Iris pigment epithelial cell (primary cell): ENCODE measurements at places on chromosomes 11 and 22.

DNA sequence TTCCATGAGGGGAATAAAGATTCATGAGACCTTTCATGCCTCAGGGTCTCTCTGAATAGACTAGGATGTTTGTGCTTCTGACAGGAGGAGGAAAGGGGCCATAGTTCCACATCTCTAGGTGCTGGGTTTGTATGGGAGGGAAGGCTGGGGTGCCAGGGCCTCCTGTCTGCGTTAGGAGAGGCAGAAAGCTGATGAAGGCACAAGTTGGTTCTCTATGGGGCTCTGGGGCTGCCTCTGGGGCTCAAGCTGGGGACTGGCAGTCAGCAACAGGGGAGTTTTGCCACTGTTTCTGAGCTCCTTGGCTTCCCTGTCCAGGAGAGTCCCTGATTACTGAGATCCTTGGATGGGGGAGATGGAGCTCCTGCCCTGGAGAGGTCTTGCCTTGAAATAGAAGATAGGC, 4.1 kb downstream of the KCNE3 start:
- no peak for DNase-seq

DNA sequence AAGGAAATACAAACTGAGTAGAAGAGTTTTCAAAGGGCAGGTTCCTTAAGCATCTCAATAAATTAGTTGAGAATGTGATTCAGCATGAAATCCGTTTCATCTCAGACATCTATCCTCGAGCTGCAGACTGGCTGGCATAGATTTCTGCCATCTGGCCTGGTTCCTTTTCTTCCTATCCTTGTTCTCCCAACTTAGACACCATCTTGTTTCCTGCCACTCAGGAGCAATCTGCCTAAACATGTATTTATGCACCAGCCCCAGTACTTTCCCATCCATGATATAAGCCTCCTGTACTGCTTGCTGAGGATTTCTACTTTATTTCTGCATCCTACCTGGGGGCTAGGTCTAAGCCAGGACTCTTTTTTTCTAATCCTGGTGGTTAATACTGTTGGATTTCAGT, 359.1 kb upstream of the C11orf87 start:
- no peak for DNase-seq

GRCh38 chr11:12356944-12357655, 20.3 kb upstream of the PARVA start:
- no peak for DNase-seq

GRCh38 chr11:125373426-125374391, 122.4 kb downstream of the FEZ1 start:
- no peak for DNase-seq

GRCh38 chr11:44758983-44759382, 32.2 kb downstream of the TSPAN18 start:
- no peak for DNase-seq

DNA sequence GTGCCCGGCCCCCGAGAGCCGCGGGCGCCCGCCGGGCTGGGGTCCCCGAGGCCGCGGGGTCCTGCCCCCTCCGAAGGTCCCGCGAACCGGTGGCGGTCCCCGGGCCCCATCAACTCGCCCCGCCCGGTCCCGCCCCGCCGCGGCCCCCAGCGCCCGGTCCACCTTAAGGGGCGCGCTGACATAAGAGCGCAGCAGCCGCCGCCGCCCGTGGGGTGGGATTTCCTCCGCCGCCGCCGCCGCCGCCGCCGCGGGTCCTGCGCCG, at the start of gene ZDHHC8:
TSS of gene ZDHHC8 (plus strand) at position 208 of the 262 bp plus-strand sequence. CDS start 144 bp downstream, outside the sequence.
- peak; percentile 27 for DNase-seq

DNA sequence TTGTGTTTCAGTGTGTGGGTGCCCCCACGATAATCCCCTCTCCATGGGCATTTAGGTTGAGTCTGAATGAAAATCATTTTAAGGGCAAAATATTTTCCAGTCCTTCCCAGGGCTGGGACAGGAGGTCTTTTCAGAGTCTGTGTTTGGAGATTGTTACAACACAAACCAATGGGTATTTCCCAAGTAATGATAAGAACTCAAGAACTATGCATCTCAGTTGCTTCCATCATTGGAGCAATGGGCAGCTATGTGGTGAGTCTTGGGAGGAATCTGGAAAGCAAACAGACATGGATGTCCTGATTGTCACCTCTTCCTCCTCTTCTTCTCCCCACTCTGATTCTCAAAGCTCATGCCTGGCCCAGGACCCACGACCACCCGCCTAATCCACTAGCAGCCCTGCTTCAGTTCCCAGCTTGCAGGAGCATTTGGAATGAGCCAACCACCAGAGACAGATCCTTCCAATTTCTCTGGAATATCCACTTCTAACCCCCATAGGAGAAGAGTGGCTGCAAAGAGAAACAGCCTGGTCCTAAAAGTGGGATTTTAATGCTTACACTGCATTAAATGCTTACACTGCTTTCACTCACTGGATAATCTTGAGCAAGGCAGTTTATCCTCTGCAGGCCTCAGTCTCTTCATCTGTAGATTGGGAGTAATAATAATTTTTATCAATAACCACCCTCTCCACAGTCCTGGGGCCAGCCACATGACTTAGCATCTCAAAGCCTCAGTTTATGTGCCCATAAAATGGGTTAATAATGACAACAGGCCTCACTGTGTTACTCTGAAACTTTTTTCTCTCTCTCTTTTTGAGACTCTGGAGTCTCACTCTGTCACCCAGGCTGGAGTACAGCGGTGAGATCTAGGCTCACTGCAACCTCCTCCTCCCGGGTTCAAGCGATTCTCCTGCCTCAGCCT, 404.3 kb downstream of the MN1 start:
- no peak for DNase-seq

DNA sequence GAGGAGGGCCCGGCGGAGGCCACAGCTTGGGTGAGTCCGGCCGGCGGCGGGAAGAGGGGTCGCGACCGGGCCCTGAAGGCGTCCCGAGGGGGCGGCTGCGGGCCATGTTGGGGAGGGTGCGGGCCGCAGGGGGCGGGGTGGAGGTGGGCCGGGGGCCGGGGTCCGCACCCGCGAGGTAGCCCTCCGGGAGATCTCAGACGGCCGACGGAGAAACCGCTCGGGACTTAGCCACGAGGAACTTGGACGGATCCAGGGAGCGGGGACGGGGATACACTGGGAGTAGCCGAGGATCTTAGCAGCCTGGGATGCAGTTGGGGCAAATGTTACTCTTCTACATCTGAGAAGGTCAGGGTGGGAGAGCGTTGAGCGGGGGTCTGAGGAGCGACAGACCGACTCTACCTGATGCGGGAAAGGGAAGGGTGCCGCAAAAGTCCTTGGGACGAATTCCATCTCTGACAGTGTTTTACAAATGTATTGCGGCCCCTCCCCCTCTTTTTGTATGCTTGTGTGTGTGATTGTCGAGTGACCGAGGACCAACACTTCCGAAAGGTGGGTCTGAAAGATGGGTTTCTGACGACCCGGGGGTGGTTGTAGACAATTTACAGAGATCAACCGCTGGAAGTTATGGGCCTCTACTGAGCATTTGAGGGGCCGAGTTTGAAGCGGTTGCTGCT, 658 bp downstream of the STIP1 start:
- DNase-seq, result peak; percentile 24

DNA sequence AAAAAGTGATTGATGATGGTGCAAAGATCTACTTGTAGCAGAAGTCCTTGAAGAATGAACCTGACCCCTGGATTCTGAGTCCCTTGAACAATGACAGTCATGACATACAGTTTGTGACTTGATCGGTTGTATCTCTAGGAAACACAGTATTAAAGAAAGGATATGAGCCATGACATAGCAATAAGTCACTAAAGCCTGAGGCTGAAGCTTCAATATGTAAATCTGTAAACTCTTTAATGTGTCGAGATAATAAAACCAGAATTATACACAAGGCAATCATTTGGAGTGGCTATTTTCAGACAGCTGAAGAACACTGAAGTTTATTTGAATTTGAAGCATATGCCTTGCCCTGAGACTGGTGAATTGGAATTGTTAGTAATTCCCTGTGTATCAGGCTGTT, 911.5 kb upstream of the RAG2 start:
- no peak for DNase-seq

GRCh38 chr11:57568330-57568766, 876 bp upstream of the UBE2L6 start:
- DNase-seq, result peak; percentile 76

DNA sequence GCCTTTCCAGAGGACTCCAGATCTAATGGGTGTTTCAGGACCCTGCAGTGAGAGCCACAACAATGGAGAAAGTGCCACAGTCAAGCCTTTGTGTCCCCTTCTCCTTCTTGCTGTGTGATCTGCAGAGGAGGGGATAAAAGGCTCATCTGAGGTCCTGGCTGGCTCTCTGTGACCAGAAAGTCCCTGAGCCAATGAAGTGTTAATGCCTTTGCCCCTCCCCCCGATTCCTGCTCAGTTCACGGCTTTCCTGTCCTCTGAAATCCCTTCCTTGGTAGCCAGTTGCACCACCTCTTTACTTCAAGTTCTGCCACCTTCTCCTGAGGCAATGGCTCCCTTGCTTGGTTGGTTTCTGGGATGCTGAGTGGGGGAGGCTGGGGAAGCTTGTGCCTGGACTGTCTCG, 47.6 kb downstream of the FLI1 start:
- no peak for DNase-seq

DNA sequence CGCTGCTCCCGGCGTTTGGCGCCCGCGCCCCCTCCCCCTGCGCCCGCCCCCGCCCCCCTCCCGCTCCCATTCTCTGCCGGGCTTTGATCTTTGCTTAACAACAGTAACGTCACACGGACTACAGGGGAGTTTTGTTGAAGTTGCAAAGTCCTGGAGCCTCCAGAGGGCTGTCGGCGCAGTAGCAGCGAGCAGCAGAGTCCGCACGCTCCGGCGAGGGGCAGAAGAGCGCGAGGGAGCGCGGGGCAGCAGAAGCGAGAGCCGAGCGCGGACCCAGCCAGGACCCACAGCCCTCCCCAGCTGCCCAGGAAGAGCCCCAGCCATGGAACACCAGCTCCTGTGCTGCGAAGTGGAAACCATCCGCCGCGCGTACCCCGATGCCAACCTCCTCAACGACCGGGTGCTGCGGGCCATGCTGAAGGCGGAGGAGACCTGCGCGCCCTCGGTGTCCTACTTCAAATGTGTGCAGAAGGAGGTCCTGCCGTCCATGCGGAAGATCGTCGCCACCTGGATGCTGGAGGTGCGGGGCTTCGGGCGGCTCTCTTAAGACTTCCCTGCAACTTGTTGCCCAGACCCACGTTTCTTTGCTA, at the start of gene CCND1:
TSS of gene CCND1 (plus strand) at position 162 of the 587 bp plus-strand sequence. CDS start at position 320, 158 bp downstream.
- peak; percentile 92 for DNase-seq

DNA sequence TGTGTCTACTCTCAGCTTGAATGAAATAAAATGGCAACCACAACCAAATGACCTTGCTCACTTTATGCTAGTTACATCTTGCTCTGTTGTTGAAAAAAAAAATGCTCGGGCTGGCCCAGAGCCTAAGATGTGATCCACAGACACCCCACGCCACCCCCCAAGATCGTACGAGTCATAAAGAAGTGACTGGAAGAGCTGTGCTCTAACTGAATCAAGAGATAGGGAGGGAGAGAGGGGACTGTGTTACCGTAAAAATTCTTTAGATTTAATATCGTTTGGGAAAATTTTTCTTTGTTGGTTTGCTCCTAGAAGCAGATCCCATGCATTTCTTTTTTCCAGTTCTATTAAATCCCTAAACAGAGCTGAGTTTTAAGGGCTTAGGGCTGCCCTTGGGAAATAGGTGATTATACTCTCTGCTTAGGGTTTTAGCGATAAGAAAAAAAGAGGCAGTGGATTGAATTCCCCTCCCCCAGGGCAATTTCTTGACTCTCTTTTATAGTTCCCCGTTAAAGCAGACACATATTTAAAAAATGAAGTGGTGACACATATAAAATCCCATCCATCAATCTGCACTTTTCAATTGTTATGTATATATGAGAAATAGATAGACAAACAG, 14.5 kb downstream of the MAML2 start:
- DNase-seq, result peak; percentile 83

GRCh38 chr11:62555464-62556107, 9.0 kb upstream of the AHNAK start:
- peak; percentile 48 for DNase-seq

GRCh38 chr11:67776852-67777520, 102.6 kb upstream of the ALDH3B2 start:
- DNase-seq, result no peak

- no peak for DNase-seq
These were observed 30.6 kb upstream of the ROBO3 start for GRCh38 chr11:124834526-124835180.

GRCh38 chr22:47090591-47091245, 328.3 kb downstream of the TBC1D22A start:
- DNase-seq, result peak; percentile 81

DNA sequence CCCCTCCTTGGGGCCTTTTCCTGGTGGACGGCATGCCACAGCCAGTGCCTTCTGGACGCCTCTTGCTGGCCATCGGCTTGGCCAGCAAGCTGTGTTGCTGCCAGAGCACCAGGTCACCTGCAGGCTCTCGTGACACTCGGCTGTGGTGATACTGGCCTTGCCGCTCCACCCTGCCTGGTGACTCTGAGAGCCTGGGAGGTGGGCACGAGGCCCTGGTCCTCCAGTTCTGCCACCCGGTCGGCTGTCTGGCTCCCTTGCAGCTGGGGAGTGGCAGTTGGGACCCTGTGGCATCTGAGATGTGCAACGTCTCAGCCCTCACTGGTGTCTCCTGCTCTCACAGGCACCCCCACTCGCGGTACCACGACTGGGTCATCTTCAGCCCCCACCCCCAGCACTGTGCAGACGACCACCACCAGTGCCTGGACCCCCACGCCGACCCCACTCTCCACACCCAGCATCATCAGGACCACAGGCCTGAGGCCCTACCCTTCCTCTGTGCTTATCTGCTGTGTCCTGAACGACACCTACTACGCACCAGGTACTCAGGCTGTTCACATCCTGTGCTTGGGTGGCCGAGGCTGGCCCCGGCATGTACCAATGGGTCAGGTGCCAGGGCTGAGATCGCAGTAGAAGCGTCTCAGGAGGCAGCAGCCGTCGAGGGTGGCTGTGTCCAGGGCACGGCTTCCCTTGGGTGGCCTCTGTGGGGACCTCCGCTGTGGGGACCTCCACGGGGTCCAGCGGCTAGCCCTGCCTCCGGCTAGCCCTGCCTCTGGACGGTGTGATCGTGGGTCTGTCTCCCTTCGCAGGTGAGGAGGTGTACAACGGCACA, 26.0 kb downstream of the MUC2 start:
- DNase-seq, result no peak

GRCh38 chr22:22048981-22049531, 66.5 kb upstream of the TOP3B start:
- DNase-seq, result no peak

GRCh38 chr11:45294499-45294898, 8.4 kb upstream of the SYT13 start:
- no peak for DNase-seq

GRCh38 chr22:26889802-26890201, 232.4 kb downstream of the MIAT start:
- DNase-seq, result peak; percentile 25
